ENCODE measurements at places on chromosomes 3 and 15.
A peak's percentile ranks its signal among the peaks of the same experiment; 100 is the strongest.

- H3K27me3 ChIP-seq = no peaks in the 10 kb centered on the region
- no peak overlapping the region for H3K27ac ChIP-seq
- no peak overlapping the region for H3K4me3 ChIP-seq
- no peaks in the 10 kb centered on the region for H3K4me1 ChIP-seq
- DNase-seq = no peak
Observed at GRCh38 chr3:89239774-89240173, 132.4 kb downstream of the EPHA3 start.

DNA sequence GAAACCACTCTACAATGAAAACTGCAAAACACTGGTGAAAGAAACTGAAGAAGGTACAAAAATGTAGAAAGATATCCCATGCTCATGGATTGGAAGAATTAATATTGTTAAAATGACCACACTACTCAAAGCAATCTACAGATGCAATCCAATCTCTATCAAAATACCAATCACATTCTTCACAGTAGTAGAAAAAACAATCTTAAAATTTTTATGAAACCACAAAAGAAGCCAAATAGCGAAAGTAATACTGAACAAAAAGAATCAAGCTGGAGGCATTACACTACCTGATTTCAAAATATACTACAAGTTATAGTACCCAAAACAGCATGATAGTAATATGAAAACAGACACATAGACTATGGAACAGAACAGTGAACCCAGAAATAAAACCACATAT lies 36.9 kb downstream of the TXNRD3 start:
- no peak overlapping the region for H3K27ac ChIP-seq
- no peaks in the 10 kb centered on the region for H3K27me3 ChIP-seq
- no peak overlapping the region for H3K4me3 ChIP-seq
- peaks cover 6% of the 10 kb centered on the region for H3K4me1 ChIP-seq

- H3K27ac ChIP-seq = no peak overlapping the region
- H3K4me1 ChIP-seq = no peaks in the 10 kb centered on the region
- H3K4me3 ChIP-seq = no peak overlapping the region
- H3K27me3 ChIP-seq = no peaks in the 10 kb centered on the region
Observed at GRCh38 chr15:55532944-55533343, 24.9 kb upstream of the DNAAF4 start.

DNA sequence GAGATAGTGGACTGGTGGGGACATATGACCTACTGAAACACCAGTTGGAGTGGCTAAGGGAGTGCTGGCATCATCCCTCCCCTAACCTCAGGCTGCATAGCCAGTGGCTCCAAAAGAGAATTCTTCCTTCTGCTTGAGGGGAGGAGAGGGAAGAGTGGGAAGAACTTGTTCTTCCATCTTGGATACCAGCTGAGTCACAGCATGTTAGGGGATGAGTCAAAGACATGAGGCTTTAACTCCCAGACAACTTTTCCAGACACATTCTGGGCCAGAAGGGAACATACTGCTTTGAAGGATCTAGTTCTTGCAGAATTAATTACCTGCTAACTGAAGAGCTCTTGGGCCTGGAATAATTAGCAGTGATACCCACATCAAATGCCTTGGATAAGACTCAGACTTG lies 36.8 kb upstream of the PEX5L start:
- no peaks in the 10 kb centered on the region for H3K36me3 ChIP-seq
- no peak overlapping the region for H3K4me3 ChIP-seq
- DNase-seq = no peak
- H3K27ac ChIP-seq = no peak overlapping the region
- H3K4me1 ChIP-seq = no peaks in the 10 kb centered on the region

GRCh38 chr3:150867434-150867833 lies 37.8 kb downstream of the MINDY4B start:
- no peak for DNase-seq
- H3K4me3 ChIP-seq = no peak overlapping the region
- no peak overlapping the region for H3K27ac ChIP-seq
- no peaks in the 10 kb centered on the region for H3K36me3 ChIP-seq
- no peaks in the 10 kb centered on the region for H3K4me1 ChIP-seq
- no peaks in the 10 kb centered on the region for H3K27me3 ChIP-seq

DNA sequence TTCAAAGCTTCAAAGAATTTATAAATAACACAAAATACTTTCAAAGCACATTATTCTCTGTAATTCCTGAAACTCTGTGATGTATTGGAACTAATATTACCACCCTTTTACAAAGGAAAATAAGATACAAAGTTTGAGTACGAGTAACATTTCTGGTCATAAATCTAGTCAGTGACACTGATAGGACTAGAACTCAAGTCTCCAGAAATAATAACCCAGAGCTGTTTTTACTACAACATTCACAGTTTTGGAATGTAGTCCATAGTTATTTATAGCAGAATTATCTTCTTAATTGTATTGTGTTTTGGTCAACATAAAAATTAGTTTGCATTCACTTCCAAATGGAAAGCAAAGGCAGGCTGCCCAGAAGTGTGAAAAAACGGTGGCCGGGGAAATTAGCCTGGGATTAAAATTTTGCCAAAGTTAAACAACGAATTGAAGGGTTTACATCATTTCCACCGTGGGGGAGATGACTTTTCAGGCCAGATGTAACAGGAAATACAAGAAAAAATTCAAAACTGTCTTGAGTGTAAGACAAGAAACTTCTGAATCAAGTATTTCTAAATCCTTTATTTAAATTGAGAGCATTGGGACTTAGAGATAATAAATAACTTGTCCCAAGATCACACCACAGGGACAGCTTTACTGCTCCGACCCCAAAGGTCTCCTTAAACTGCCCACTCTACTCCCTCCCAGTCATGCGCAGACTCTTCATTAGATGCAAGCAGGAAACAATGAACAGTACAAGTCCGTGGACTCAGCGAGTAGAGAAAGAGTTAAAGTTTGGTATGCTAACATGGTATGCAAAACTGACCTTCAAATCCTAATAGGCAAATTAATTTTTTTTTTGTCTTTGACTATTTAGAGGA lies 74.3 kb upstream of the VGLL4 start:
- peak overlapping the region; percentile 46 for H3K4me3 ChIP-seq
- H3K36me3 ChIP-seq = no peaks in the 10 kb centered on the region
- peaks cover 5% of the 10 kb centered on the region for H3K4me1 ChIP-seq
- H3K27me3 ChIP-seq = no peaks in the 10 kb centered on the region

DNA sequence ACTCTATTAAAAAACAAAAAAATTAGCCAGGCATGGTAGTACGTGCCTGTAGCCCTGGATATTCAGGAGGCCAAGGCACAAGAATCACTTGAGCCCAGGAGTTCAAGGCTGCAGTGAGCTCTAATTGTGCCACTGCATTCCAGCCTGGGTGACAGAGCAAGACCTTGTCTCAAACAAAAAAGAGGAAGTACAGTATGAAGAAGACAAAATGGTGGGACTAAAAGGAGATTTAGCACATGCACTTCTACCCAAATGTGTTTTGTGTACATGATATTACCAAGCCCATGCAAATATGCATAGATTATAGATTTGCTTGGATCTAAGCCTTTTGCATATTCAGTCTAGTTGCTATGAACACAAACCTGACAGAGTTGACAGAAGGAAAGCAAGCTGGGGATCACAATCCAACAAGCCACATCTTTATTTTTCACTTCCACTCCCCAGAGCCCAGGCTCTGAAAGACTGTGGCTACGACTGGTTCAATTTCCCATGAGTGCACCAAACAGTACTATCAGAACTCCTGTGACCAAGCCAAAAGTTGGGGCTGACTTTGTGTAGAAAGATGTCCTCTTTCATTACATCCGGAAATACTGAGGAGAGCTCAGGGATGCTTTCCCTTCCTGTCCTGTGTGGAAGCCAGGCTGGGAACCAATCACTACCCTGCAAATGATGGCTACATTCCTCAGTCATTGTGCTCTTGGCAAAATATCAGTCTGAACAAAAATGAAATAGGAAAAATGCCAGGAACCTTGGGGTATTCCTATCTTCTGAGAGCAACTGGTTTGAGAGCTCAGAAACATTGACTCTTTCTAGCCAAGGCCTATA lies 49.4 kb downstream of the TGM4 start:
- no peak for DNase-seq
- no peaks in the 10 kb centered on the region for H3K27me3 ChIP-seq
- H3K4me1 ChIP-seq = no peaks in the 10 kb centered on the region
- H3K4me3 ChIP-seq = no peak overlapping the region
- no peak overlapping the region for H3K27ac ChIP-seq

DNA sequence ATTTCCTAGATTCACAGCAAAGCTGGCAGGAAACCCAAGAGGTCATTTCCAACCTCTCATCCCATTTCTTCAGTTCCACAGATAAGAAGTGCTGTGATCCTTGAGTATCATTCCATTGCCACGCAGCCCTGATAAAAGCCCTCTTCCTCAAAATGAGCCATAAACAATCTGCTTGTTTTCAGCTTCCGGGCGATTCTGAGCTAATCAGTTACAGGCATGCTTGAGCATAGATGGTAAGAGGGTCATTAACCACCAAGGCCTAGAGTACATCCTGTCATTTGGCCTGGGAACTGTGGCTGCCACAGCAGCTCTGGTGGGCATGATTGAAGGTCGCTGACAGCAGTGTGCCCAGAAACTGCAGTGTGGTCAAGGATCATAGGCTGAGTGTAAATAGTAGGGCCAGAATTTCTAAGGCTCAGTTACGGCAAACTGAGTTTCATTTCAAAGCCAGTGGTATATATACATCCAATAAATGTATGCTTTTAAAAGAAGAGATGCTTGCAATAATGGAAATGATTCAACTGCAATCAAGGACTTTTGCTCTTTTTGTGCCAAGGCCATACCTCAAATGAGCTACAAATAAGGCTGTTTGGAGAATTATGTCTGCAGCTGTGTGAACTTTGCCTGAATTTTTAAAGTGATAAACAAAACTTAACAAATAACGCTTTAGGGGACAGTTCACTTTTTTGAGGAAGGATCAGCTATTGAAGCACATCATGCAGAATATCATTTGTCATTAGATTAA lies 47.3 kb downstream of the P3H2 start:
- H3K27me3 ChIP-seq = no peaks in the 10 kb centered on the region
- DNase-seq = no peak
- H3K27ac ChIP-seq = no peak overlapping the region

GRCh38 chr15:100716456-100717085 lies 114.2 kb downstream of the ASB7 start:
- no peaks in the 10 kb centered on the region for H3K27me3 ChIP-seq
- no peak for DNase-seq
- H3K4me1 ChIP-seq = no peaks in the 10 kb centered on the region
- no peak overlapping the region for H3K27ac ChIP-seq

- no peaks in the 10 kb centered on the region for H3K27me3 ChIP-seq
- no peak for DNase-seq
Observed at GRCh38 chr3:17891139-17891856, 148.9 kb upstream of the TBC1D5 start.

- no peak overlapping the region for H3K4me3 ChIP-seq
- no peaks in the 10 kb centered on the region for H3K36me3 ChIP-seq
- H3K27ac ChIP-seq = no peak overlapping the region
- no peaks in the 10 kb centered on the region for H3K27me3 ChIP-seq
Observed at GRCh38 chr3:36393563-36393962, 13.3 kb downstream of the STAC start.

- H3K4me3 ChIP-seq = no peak overlapping the region
- no peaks in the 10 kb centered on the region for H3K36me3 ChIP-seq
- no peaks in the 10 kb centered on the region for H3K4me1 ChIP-seq
- H3K27ac ChIP-seq = no peak overlapping the region
Observed at GRCh38 chr3:182045736-182046135, 334.0 kb downstream of the SOX2 start.

GRCh38 chr3:43638594-43639447 lies 17.0 kb upstream of the ANO10 start:
- H3K4me3 ChIP-seq = no peak overlapping the region
- no peak for DNase-seq
- H3K27me3 ChIP-seq = no peaks in the 10 kb centered on the region
- no peak overlapping the region for H3K27ac ChIP-seq
- no peaks in the 10 kb centered on the region for H3K4me1 ChIP-seq
- H3K36me3 ChIP-seq = no peaks in the 10 kb centered on the region

DNA sequence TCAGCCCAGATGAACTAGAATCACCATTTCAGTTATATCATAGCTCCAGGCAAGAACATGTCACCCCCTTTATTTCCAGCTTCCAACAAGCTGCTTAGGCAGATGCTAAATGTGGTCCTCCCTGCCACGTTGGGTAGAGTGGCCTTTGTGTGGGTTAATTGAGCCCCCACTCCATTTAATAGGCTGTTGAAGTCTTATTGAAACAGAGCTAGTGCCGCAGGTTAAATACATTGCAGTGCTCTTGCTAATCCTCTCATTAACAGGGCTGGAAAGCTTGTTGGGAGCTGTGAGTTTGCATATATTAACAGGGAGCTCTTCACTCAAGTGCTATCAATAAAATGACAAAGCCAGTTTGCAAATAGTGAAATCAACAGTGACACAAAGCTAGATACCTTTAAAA lies 248.4 kb upstream of the CMC1 start:
- DNase-seq = no peak
- no peak overlapping the region for H3K4me3 ChIP-seq
- no peaks in the 10 kb centered on the region for H3K36me3 ChIP-seq
- H3K4me1 ChIP-seq = no peaks in the 10 kb centered on the region

- H3K4me3 ChIP-seq = no peak overlapping the region
- H3K27ac ChIP-seq = no peak overlapping the region
- H3K36me3 ChIP-seq = no peaks in the 10 kb centered on the region
- no peak for DNase-seq
- H3K4me1 ChIP-seq = no peaks in the 10 kb centered on the region
- no peaks in the 10 kb centered on the region for H3K27me3 ChIP-seq
Observed at GRCh38 chr3:64327100-64327804, 102.0 kb upstream of the PRICKLE2 start.

DNA sequence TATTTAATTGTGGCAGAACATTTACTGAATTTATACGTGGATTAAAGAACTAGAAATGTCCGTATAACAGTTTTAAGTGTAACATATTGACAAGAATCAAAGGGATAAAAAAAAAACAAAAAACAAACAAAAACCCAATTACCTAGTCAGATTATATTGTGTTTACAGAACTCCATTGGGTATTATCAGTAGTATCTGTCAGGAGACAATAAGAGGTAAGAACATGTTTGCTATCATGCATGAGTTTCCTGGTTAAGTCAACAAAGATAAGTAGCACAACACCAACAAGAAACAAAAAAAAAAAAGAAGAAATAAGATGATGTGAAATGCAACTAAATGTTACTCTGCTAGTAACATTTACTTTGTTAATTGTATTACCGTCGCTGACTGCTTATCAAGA lies 570.6 kb downstream of the ZBBX start:
- H3K4me3 ChIP-seq = no peak overlapping the region
- H3K36me3 ChIP-seq = no peaks in the 10 kb centered on the region
- H3K27me3 ChIP-seq = no peaks in the 10 kb centered on the region

GRCh38 chr3:53071882-53072431 lies 26.1 kb upstream of the SFMBT1 start:
- peak overlapping the region; percentile 88 for H3K4me3 ChIP-seq
- H3K36me3 ChIP-seq = no peaks in the 10 kb centered on the region
- no peaks in the 10 kb centered on the region for H3K27me3 ChIP-seq
- no peak for DNase-seq
- peaks cover 10% of the 10 kb centered on the region for H3K4me1 ChIP-seq

GRCh38 chr3:52373676-52374075 lies 57.6 kb downstream of the DNAH1 start:
- H3K4me3 ChIP-seq = no peak overlapping the region
- peaks cover 8% of the 10 kb centered on the region for H3K4me1 ChIP-seq
- no peak for DNase-seq
- no peaks in the 10 kb centered on the region for H3K36me3 ChIP-seq
- H3K27ac ChIP-seq = no peak overlapping the region

- H3K27me3 ChIP-seq = no peaks in the 10 kb centered on the region
- DNase-seq = no peak
- no peaks in the 10 kb centered on the region for H3K36me3 ChIP-seq
- no peak overlapping the region for H3K27ac ChIP-seq
- H3K4me1 ChIP-seq = no peaks in the 10 kb centered on the region
- no peak overlapping the region for H3K4me3 ChIP-seq
Observed at GRCh38 chr15:26981492-26981891, 10.5 kb downstream of the GABRG3 start.

GRCh38 chr3:114958930-114959329 lies 188.2 kb downstream of the ZBTB20 start:
- no peak for DNase-seq
- no peaks in the 10 kb centered on the region for H3K36me3 ChIP-seq
- no peak overlapping the region for H3K27ac ChIP-seq
- H3K4me1 ChIP-seq = no peaks in the 10 kb centered on the region
- H3K27me3 ChIP-seq = no peaks in the 10 kb centered on the region
- H3K4me3 ChIP-seq = no peak overlapping the region

All from CD8-positive, alpha-beta memory T cell (primary cell).